Right cardiac atrium (tissue), 5 donors: ENCODE measurements at places on chromosomes 6 and 20. TPM values are rescaled to one million over a fixed set of nuclear protein-coding genes. Genes with fewer than 3 reads are reported as not detected.

Gene SRSF12
- 0.75 TPM for total RNA-seq

Gene LINC00237
- not detected for total RNA-seq

Gene LRFN2
- total RNA-seq: not detected

Gene MATN4
- not detected for total RNA-seq

DNA sequence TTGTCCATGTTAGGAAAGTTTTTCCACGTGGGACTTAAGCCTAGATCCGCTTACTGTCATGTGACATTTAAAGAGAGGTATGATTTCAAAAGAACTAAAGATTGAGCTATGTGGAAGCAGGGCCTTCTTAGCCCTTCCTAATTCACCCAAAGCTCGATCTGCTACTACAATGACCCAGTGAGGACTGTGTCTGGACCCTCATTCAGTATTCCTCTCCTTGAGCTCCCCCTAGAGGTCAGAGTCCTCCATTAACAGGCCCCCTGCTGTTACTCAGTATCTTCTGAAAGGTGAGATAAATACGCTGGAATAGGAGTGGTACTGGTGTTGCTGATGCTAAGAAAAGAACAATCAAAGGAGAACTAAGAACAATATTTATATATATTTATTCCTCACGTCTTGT is 414.0 kb downstream of the GJA1 start:
- DNase-seq: no peak

- no peak for DNase-seq
Observed at GRCh38 chr6:105836889-105837288, 249.2 kb upstream of the PRDM1 start.

- no peak for DNase-seq
Observed at GRCh38 chr6:150596439-150596838, 3.2 kb upstream of the PLEKHG1 start.

DNA sequence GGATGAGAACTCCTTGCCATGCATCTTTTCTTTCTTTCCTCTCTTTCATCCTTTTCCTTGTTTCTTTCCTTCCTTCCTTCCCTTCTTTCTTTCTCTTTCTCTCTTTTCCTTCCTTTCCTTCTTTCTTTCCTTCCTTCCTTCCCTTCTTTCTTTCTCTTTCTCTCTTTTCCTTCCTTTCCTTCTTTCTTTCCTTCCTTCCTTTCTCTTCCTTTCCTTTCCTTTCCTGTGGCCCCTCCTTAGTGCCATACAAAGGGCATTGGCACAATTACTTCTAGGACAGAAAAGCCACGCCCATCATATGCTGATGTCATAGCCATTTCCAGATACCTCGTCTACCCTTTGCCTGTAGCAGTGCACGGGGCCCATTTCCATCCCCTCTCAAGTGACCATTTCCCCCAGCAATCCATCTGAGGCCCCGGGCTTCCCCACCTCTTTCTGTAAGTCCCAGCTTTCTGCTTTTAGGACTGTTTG is 2.2 kb upstream of the CENPB start:
- DNase-seq: no peak

DNA sequence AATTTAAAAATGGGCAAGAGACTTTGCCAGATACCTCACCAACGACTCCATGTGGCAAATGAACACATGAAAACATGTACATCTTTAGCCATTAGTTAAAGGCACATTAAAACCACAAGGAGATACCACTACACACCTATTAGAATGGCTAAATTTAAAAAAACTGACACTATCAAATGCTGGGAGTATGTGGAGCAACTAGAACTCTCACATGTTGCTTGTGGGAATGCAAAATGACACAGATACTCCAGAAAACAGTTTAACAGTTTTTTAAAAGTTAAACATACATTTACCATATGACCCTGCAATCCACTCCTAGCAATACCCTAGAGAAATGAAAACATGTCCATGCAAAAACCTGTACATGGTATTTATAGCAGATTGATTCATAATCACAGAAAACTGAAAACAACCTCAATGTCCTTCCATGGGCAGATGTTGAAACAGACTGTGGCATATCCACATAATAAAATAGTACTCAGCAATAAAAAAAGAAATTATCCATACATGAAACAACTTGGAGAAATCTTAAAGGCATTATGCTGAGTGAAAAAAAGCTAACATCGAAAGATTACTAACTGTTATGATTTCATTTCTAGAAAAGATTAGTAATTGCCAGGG is 1.9 kb downstream of the RAB23 start:
- DNase-seq: no peak

GRCh38 chr6:43454696-43455530 is 435 bp downstream of the DLK2 start:
- peak; percentile 95 for DNase-seq

DNA sequence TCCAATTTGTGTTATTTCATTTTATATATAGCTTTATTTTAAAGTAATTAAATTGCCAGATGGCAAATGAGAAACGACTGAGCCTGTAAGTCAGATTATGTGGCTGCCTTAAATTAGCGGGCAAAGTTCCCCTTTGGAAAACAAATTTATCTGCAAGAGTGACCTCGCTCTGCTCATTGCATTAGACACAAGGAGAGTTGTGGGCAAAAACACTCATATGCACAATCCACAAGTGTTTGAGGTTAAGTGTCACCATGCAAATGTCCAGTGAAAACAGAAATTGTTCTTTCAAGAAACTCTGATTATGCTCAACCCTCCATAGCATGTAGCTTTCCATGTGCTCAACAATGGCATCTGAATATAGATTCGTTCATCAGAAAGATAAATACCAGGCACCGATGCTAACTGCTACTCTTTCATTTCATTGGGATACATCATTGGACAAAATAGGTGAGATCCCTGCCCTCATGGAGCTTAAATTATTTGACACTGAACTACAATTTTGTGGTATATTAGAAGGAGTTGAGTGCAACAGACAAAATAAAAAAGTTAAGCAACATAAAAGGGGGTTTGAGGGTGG is 1.7 kb upstream of the NHSL1 start:
- DNase-seq: no peak

DNA sequence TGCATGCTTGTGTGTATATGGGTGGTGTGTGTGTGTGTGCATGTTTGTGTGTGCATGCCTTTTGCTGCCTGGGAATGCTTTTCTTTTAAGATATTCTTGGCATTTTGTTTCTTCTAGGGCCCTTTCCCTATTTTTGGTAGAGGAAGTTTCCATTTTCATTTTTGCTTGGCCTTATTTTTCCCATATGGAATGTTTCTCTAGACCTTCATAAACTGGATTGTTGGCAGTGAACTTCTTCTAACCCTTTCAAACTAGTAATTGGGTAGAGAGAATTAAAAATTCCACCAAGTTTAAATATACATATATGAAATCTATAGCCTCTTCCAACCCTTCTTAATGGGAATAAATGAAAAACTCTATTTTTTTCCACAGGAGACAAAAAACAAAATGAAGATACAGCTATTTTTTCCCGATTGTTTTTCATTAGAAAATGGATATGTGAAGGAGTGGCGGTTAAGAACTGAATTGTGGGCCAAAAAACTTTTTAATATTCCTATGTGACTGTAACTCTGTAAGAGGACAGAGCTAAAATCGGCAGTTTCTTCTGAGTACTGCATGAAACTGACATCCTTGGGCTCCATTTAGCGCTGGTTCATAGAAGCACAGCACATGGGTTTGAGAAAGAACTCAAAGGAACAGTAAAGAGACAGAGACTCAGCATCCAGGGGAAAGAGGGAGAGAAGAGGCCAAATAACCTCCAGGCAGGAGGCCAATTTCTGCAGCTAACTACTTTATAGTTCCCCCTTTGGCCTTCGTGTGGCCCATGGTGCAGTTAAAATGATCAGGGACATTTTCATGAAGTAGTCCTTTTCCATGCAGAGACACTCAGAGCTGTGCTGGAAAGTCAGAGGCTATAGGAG is 102.1 kb downstream of the TMEM170B start:
- no peak for DNase-seq

- DNase-seq: no peak
Observed at GRCh38 chr6:30821862-30822784, 62.2 kb upstream of the DDR1 start.

DNA sequence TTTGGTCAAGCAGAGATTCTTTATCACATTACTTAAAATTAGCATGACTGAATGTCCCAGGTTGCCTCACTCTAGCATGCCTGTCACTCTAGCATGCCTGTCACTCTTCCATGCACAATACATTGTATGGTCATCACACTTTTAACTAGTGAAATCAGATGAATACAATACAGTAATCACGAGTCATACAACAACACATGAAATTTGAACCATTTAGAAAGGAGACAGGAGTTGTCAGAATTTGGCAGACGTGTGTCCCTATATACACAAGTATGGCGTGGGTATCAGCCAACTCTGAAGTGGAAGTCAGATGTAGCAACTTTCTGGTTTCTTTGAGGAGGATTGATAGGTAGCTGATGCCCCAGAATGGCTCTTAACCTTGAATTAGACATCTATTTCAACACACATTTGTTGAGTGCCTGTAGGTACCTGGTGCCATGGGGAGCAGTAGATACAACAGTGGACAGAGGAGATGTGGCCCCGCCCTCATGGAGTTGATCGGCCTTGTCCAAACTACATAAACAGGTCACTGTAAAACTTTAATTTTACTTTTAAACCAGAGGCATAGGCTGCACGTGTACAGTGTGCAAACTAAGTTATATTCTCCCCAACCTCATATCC is 116.1 kb upstream of the TIAM2 start:
- no peak for DNase-seq

- DNase-seq: no peak
Observed at GRCh38 chr6:103268335-103268734, 1591.4 kb downstream of the HACE1 start.
